Tibial nerve (tissue), 4 donors: ENCODE measurements at places on chromosomes 16 and 17. TPM values are rescaled to one million over a fixed set of nuclear protein-coding genes. Genes with fewer than 3 reads are reported as not detected.

DNA sequence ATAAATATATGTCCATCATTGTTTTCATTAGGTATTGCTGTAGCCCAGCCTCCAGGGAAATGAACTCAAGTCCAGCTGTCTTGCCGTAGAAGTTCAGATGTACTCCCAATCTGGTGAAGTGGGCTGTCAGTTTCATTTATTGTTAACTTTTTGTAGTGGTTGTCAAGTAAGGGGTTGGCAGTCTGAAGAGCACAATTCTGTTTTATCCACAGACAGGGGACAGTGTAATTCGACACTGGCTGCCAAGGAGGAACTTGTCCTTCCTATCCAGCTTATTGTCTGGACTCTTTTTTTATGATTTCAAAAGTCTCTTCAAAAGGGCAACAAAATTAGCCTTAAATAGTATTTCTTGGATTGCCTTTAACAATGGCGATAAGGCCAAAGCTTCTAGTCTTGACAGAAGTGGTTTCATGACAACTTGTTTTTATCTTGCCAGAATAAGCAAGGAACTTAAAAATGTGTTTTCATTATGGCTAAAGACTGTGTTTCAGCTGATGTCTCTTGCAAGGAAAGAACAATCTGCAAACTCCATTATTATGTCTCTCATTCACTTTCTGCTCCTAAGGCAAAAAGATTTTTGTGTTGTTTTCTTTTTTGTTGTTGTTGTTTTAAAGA is 73.9 kb upstream of the TANC2 start:
- DNase-seq, result no peak

DNA sequence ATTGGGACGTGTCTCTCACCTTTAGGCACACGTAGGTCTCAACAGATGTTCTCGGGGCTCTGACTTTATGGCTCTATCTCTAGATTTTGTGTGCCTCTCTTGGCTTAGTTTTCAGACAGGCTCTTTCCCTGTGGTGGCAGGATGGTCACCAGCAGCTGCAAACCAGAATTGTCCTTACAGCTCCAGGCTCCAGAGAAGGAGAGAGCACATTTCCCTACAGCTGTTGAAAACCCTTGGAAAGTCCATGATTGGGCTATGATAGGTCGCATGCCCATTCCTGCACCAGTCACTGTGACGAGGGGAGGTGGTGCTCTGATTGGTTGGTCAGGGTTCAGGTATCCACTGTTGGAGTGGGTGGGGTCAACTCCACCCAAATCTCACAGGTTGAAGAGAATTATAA is 41.5 kb downstream of the SHISA9 start:
- no peak for DNase-seq

DNA sequence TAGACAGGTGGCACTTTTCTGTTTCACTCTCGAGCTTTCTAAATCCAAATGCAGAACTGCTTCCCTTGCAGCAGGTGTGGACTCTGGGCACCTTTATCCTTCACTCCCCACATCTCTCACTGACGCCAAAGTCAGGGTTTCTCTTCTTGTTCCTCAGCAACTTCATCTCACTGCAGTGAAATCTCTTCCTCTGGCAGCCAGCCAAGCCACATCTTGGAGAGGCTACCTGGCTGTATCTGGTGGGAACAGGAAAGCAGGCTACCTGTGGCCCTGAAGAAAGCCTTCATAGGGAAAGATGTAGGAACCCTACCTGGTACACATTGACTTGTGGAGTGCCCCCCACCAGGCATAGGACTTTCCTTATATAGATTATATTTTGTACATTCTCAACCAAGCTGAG is 159.1 kb downstream of the UTP18 start:
- no peak for DNase-seq

DNA sequence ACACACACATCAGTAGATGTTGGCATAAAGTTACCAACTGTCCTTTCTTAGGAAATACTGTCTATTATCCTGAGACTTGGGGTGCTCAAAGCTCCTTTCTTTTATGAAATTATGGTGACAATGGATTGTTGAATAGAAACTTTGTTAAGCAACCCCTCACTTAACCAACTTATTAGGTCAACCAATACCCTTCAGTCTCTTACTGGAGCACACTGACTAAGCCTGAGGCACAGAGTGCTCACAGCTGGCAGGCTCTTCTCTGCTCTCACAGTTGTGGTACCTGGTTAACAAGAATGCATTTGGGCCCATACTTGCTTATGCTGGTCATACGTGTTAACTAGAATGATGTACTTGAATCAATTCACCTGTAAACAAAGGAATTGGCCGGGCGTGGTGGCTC is 24.8 kb downstream of the CD300LF start:
- DNase-seq, result no peak

GRCh38 chr16:1089439-1089821 is 6.6 kb downstream of the C1QTNF8 start:
- DNase-seq, result no peak

GRCh38 chr17:36525888-36526287 is 8.8 kb downstream of the MYO19 start:
- no peak for DNase-seq

DNA sequence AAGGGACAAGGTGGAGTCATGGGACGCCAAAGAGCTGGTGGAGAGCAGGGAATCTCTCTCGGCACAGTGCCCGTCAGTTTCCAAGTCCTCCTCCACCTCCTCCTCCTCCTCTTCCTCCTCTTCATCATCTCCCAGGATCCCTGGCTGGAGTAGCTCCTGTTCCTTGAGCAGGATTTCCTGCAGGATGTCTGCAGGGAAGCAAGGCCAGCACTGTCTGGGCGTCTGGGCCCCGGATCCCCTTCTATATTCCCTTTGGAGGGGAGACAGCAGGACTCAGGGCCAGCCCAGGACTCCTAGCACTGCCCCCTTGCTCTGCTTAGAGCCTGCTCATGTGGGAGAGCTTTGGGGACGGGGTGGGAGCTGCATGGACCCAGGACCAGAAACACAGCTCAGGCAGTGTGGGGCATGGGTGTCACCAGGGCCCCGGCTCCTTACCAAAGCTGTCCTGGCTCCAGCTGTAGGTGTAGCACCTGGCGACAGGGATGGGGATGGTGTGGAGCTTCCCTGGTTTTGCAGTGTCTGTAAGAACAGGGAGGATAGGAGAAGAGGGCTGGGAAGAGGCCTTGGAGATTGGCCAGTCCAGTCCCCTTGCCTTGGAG is 21.3 kb upstream of the PIK3R6 start:
- no peak for DNase-seq

- no peak for DNase-seq
Observed at GRCh38 chr16:30566531-30566930, 5.0 kb downstream of the ZNF688 start.

DNA sequence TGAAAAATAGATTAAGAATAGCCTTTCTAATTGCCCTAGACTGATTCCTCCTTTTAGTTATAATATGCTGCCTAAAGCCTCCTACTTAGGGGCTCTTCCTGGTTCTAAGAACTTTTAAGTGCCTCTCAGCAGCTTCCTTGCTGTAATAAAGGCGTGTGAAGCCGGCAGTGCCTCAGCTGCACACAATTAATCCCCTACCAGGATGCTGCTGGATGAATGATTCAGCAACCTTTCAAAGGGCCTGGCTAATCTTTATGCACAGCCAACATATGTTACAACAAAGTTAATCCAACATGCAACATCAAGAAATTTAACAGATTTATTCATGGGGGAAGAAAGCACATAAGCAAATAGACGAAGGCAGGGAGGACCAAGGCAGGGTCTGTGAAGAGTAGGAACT is 145.2 kb downstream of the PMP22 start:
- DNase-seq, result no peak

- no peak for DNase-seq
Observed at GRCh38 chr16:76277460-76278030, 344 bp downstream of the CNTNAP4 start.

DNA sequence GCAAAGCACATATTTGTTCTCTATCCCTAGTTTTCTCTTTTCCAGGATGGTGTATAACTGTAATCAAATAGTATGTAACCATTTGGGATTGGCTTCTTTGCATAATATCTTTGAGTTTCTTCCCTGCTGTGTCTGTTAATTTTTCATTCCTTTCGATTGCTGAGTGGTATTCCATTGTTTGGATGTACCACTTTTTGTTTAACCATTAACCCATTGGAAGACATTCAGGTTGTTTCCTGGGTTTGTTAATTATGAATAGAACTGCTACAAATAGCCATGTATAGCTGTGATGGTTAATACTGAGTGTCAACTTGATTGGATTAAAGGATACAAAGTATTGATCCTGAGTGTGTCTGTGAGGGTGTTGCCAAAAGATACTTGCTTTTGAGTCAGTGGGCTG is 4.6 kb upstream of the SLFN13 start:
- no peak for DNase-seq

DNA sequence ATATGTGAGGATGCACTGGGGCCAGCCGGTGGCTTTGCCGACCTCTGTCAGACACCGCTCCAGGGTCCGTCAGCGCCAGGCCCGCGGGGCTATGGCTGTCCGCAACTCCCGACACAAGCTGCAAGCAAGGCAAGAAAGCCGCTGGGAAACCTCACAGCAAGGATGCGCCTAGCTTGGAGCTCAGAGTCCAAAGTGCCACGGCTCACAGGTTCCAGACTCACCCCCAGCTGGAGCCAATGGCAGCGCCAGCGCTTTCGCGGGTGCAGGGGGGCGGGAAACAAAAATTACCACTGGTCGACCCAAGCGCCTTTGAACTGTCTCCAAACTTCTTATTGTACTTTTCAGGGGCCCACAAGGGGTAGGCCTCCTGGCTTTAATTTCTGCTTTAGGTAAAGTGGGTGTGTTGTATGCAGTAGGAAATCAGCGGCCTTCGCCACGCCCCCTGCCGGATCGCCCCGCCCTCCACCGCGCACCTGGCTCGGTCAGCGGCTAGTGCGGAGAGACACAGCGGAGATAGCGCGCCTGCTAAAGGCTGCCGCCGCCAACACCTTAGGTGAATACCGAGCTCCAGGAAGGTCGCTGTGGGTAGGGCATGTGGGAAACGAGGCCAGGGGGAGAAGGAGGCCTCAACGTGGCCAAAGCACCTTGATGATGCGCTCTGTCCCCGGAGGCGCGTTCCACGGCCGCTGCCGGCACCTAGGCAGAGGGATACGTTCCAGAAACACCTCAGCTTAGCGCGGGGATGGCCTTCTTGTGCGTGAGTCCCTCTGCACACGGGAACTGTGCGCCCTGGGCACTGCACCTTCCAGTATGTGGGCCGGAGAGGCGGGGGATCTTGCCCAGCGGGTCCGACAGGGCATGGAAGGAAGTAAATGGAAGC is 61.0 kb upstream of the RBL2 start:
- no peak for DNase-seq

- DNase-seq, result no peak
Observed at GRCh38 chr16:14564323-14564722, 65.7 kb downstream of the PARN start.

DNA sequence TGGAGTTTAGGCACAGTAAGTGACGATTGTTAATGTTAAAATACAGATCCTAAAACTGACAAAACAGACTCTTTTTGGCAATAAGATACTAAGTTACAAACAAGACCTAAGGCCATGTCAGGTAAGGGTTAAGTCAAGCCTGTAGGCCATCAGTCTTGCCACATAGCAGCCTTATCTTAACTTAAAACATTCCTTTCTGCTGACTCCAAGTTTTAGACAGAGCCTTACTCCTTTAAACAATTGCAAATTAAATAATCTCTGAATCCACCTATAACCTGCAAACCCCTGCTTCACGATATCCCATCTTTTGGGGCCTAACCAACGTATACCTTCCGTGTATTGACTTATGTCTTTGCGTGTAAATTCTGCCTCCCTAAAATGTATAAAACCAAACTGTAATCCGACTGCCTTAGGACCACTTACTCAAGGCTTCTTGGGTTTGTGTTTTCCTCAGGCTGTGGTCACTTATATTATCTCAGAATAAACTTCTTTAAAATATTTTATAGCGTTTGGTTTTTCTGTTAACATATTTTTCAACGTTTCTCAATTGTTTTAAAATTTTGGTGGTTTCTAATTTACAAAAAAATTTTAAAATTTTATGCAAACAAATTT is 64.4 kb downstream of the EFCAB5 start:
- no peak for DNase-seq

PIMREG gene
- total RNA-seq, result not detected

C17orf50 gene
- total RNA-seq, result not detected

CDT1 gene
- total RNA-seq, result 0.44 TPM

RNU2-1 gene
- not detected for total RNA-seq

HASPIN gene
- total RNA-seq, result not detected

REXO5 gene
- total RNA-seq, result 5.7 TPM

CRHR1 gene
- not detected for total RNA-seq

TP53TG3F gene
- total RNA-seq, result not detected

CHST5 gene
- not detected for total RNA-seq
